Esophagus squamous epithelium (tissue), 5 donors: ENCODE measurements at places on chromosomes 16 and 17.

DNA sequence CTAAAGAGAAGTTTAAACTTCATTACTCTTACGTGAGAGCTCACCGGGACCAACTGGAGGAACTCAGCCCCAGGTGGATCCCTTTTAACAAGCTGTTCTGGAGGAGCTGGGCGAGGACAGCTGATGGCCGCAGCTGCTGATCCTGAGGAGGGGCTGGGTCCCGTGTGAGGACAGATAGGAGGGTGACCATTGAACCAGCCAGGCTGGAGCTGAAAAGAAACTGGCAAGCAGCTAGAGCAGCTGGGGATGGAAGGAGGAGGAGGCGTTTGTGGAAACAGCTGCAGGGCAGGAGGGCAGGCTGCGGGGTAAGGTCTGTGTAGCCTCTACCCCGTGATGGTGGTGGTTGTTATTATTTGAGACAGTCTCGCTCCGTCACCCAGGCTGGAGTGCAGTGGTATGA is 119.5 kb downstream of the AATF start:
- DNase-seq = no peak

- no peak for DNase-seq
Observed at GRCh38 chr16:87192452-87193073, 124.6 kb downstream of the C16orf95 start.

GRCh38 chr17:77180503-77181357 is 40.0 kb downstream of the SEC14L1 start:
- DNase-seq = no peak

- no peak for DNase-seq
Observed at GRCh38 chr17:39604911-39605491, 2.7 kb downstream of the NEUROD2 start.

GRCh38 chr16:24989494-24989893 is 25.7 kb downstream of the ARHGAP17 start:
- DNase-seq = no peak

- DNase-seq = no peak
Observed at GRCh38 chr16:59260892-59261291, 526.8 kb upstream of the GOT2 start.

GRCh38 chr17:39335704-39336223 is 65.7 kb downstream of the FBXL20 start:
- no peak for DNase-seq

- DNase-seq = peak; percentile 98
Observed at GRCh38 chr17:59154721-59155438, at the start of gene SKA2. TSS of gene SKA2 (minus strand) at chr17:59155186. CDS start at chr17:59155163, 23 bp downstream.

GRCh38 chr17:79087428-79088143 is 13.0 kb downstream of the ENGASE start:
- DNase-seq = no peak

DNA sequence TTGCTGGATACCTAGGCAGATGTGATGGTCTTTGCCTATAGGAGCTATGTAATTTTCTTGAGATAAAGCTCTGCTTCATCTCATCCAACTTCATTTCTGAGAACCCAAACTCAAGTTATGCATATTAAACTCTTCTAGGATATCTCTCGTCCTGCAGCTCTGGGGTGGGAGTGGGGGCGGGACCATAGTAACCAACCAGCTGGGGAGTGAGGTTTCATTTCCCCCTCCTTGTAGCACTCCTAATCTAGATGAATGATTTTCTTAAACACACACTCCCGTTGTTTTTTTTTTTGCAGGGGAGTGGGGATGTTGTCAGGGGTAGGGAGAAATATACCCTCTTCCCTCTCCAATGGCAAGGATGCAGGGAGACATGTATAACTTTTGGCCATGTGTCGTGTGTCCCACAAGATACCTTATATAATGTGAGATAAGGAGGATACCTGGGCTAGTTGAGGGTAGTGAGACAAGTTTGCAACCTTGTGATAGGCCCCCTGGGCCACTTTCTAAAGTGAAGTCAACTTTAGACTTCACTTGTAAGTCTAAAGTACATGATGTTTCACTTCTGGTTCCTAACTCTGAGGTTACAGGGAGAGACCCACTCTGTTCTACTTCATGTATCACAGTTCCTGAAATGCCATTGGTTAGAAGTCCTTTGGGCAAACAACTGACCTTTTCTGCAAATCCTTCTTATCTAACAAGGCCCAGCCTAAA is 10.5 kb upstream of the HEATR6 start:
- no peak for DNase-seq

DNA sequence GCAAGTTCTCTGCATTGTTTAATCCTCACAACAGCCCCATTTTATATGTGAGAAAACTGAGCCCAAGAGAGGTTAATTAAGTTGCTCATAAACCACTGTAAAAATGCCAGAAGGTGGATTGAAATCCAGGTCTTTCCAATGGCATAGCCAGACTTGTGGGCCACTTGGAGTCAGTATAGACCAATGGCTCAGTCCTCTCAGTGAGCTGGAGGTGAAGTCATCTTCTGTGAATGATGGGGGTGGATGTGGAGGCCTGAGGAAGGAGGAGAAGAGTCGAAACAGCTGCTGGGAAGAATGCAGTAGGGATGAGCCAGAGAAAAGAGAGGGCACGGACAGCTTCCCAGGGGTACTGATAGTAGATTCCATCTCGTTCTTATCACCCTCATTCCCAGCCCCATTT is 213.4 kb downstream of the SOX9 start:
- DNase-seq = no peak

- no peak for DNase-seq
Observed at GRCh38 chr17:77609553-77610517, 348.7 kb upstream of the TNRC6C start.

- no peak for DNase-seq
Observed at GRCh38 chr17:5943982-5944381, 126.2 kb upstream of the WSCD1 start.

DNA sequence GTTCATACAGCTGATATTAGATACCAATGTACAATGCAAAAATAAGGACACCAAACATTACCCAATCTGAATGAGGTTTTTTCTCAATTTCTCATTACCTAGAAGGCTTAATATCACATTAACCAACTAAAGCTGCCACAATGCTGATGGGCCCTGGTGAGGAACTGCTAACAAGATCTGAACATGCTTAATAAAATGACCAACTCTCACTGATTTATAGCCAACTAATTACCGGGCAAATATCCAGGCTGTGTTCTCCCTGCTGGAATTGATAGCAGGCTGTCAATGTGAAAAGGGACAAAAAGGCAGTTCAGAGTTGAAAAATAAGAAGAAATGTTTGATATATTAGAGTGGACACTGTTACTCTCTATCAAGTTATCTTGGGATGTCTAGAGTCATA is 124.6 kb downstream of the TOX3 start:
- DNase-seq = no peak

GRCh38 chr17:47686664-47687327 is 7.2 kb upstream of the TBKBP1 start:
- no peak for DNase-seq

DNA sequence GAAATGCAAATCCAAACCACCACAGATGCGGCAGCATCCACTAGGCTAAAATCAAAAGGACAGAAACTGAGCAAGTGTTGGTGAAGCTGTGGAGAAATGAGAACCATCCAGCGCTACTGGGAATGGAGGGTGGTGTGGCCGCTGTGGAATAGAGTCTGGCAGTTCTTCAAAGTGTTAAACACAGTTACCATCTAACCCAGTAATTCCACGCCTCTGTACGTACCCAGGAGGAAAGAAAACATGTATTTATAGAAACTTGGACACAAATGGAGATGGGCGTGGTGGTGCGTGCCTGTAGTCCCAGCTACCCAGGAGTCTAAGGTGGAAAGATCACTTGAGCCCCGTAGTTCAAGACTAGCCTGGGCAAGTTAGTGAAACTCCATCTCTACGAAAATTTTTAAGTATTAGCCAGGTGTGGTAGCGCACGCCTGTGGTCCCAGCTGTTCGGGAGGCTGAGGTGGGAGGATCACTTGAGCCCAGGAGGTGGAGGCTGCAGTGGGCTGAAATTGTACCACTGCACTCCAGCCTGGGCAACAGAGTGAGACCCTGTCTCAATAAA is 11.6 kb downstream of the SLC25A10 start:
- no peak for DNase-seq

- DNase-seq = no peak
Observed at GRCh38 chr16:49596648-49597291, 223.2 kb downstream of the C16orf78 start.

- no peak for DNase-seq
Observed at GRCh38 chr16:58046936-58047335, 21.4 kb downstream of the MMP15 start.

DNA sequence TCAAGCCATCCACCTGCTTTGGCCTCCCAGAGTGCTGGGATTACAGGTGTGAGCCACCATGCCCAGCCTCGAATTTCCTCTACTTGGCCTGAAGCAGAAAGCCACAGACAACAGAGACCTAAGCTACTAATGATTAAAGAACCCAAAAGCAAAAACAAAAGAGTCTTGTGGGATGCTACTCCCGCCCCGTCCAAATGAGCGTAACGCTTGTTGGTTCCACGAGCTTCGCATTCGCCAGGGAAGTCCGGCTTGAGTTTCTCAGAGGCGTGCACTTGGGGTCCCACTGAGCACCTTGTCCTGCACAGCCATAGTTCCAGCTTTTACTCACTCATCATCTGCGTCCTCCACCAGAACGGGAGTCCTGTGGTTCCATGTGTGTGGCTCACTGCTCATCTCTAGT is 16.0 kb downstream of the CEP295NL start:
- no peak for DNase-seq

GRCh38 chr17:3754458-3755334 is 31.0 kb downstream of the HASPIN start:
- no peak for DNase-seq

DNA sequence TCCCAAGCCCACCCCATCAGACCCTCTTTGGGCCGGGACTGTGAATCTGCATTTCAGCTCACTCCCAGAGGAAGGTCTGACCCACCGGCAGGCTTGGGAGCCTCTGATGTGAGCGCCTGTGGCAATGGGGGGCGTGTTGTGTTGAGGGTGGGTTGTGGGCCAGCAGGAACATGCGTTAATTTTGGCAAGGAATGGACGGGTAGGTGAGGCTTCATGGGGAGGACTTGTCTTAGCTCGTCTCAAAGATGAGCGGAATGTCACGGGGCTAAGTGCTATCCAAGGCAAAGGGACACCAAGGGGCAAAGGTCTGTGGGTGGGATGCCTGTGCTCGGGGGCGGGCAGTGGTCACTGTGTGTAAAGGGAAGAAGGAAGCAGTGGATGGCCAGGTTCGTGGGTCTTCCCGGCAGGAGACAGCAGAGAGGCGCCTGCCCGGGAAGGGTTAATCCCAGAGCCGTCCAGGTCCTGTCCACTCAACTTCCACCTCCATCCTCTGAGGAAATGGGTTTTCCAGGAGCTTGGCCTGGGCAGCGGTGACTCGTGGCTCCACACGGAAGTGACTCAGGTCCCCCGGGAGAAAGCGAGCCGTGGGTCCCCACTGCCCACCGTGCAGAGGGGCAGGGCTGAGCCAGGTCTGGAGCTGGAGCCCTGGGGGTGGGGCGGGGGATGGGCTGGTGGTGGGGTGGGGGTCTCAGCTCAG is 17.4 kb downstream of the ADGRG1 start:
- DNase-seq = no peak

DNA sequence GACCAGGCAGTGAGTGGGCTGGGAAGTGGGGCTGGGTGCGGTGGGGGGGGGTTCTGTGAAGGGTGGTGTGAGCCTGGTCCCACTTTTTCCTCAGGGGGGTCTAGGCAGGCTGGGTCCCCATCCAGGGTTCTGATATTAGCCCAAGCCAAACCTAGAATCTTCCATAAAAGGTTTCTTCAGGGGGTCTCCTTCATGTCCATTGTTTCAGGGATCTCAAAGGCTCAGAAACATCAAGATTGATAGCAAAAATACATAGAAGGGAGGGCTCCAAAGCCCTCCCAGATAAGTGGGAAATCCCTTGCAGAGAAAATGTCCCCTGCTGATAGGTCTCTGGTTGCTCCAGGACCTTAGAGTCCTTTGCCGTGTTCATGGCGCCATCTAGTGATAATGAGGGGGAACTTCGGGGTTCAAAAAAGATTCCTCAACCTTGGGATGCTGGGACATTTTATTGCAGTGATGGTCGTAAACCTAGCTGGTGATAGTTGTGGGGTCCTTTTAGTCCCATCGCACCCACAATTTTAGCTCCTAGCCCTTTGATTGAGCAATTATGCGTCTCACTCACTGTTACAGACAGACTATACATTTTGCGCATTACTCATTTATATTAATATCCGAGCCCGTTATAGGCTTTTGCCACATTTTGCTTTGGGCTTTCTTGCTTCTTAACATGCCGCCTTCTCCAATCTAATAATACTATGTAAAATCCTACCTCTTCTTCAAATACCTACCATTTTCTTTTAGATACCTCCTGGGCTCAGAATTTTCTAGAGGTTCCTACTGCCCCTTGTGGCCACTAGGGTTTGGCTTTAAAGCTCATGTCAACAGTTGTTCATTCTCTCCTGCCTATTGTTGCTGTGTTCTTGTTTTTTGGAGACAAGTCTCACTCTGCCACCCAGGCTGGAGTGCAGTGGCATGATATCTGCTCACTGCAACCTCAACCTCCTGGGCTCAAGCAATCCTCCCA is 35.1 kb downstream of the IGF2BP1 start:
- DNase-seq = no peak

- DNase-seq = no peak
Observed at GRCh38 chr16:58656899-58657298, 27.3 kb upstream of the CNOT1 start.

DNA sequence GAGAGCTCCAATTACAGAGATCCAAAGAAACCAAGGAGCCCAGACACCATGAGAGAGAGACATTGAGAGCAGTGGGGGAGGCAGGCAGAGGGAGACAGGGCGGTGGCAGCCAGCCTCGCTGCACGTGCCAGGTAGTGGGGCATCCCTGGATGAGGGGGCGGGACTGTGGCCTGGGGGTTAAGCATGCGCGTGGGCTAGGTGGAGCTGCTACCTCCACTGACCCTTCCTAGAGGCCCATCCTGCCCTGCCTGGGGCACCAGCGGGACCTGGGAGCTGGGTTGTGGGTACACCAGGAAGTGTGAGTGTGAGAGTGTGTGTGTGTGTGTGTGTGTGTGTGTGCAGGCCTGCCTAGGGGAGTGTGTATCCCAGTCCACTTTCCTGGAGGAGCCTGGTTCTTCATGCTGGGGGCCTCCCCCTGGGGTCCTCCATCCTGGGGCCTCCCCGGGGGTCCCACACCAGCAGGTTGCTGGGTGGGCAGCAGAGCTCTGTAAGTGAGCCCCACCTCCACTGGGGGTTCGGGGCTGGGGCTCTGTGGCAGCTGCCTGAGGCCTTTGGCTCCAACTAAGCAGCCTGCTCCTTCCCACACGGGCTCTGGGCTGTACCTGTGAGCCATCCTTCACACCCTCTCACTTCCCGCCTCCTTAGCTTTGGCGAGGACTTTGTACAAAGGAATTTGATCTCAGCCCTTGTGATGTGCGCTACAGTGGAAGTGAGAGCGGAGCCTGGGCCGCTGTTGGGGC is 127.4 kb downstream of the IRF8 start:
- no peak for DNase-seq

GRCh38 chr17:81074875-81075274 is 39.9 kb downstream of the BAIAP2 start:
- DNase-seq = no peak
